ENCODE measurements at places on chromosomes 7 and 10.

DNA sequence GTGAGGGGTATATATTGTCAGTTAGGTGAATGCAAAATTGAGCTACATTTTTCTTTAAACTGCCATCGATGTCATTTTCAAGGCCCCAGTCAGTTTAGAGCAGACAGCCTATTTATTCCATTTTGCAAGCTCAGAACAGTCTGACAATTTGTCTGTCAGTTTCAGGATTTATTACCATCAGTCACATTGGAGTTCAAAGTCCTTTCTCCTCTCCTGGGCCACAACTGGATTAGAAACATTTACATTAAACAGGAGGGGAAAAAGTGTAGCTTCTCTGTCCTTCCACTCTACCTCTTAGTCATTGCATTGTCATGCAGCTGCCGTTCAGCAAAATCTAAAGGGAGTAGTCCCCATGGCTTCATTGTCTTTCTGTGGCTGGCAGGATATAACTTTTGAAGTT lies 3.5 kb upstream of the GHITM start:
- DNase-seq = no peak

DNA sequence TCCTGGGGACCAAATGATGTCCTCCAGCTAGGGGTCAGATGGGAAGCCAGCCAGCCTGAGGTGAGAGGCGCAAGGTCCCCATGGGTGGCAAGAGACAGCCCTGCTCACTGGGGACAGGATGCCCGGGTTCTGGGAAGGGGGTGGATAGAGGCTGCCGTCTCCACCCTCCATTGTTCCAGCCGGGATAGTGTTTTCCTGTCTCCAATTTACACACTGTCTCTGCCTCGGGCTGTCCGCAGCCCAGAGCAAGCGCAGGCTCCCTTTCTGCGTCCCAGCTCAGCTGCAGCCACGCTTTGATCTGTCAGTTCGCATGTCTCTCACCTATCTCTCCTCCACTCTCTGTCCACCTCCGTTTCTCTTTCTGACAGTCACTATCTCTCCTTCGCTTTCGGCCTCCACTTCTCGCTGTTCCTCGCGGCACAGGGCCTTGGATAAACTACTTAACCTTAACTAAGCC lies 2.1 kb downstream of the EPHB4 start:
- DNase-seq = no peak

DNA sequence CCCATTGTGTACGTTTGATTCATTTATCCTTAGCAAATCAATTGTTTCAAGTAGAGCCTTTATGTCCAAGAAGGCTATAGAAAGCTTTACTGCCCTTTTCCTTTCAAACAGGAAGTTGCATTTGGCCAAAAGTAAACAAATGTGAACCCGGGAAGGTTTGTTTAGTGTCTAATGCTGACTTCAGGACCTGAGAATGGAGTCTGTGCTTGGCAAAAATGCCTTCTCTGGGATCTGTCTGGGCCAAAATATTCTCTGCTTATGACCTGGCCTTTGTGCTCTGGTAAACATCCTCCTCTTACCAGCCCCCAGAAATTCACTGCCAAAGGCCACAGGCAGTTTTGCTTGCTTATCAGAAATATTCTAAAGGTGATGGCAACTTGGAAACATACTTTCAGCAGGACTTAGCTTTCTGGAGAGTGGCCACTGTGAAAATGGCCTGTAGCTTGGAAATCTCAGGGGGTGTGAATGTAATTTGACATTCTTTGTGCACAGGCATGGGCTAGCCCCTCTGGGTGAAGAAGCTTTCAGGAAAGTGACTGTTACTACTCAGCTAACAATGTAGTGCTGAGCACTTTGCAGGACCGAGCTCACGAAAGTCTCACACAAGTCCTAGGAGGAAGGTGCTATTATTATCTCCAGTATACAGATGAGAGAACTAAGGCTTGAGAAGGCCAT lies 199.5 kb downstream of the PTEN start:
- no peak for DNase-seq

GRCh38 chr10:96986200-96986856 lies 154.2 kb downstream of the LCOR start:
- no peak for DNase-seq

- no peak for DNase-seq
Measured at GRCh38 chr10:62559481-62560200, 185.5 kb downstream of the ZNF365 start.

DNA sequence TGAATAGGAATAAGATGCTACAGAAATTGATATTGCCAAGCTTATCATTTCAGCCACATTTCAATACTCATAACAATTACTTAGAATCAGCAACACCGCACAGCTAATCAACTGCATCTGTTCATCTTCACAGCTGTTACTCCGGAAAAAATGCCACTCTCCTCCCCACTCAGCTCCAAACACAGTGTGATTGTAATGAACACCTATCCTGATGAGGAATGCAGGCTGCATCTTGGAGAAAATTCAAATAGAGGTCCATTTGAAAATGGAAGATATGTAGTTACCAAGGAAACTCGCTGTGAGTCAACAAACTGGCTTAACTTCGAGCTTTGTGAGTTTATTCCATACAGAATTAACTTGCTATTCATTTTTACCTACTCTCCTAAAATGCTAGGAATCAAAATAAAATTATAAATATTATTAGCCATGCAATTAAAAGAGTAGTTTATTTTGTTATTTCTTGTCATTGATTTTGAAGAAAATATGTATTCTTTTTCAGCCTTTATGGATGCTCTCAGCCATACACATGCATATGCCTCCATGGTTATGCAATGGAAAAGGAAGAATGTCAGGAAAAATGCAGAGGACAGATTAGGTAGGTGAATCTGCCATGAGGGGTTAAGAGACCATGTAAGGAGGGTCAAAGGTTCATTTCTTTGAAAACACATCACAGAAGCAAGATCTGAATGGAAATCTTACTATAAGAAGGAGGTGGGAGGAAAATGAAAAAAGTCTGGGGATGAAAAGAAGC lies 267.2 kb downstream of the POM121L12 start:
- no peak for DNase-seq

DNA sequence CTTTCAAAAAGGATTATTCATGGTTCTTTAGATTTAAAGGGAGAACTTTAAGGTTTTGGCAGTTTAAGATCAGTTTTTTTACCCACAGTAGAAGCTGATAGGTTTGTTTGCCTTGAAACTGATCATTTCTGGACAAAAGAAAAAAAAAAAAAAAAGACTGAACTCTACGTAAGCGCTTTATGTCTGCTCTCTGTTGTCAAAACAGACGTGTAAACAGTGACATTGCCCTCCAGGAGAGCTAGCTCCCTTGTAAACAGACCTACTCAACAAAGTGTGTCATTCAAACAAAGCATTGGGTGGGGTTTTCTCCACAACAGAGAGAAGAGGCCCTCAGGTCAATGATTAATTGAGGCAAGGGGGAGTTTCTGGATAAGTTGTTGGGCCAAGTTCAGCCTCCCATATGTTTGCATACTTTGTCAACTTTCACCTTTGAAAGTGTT lies 568.1 kb upstream of the LRRN3 start:
- DNase-seq = no peak

DNA sequence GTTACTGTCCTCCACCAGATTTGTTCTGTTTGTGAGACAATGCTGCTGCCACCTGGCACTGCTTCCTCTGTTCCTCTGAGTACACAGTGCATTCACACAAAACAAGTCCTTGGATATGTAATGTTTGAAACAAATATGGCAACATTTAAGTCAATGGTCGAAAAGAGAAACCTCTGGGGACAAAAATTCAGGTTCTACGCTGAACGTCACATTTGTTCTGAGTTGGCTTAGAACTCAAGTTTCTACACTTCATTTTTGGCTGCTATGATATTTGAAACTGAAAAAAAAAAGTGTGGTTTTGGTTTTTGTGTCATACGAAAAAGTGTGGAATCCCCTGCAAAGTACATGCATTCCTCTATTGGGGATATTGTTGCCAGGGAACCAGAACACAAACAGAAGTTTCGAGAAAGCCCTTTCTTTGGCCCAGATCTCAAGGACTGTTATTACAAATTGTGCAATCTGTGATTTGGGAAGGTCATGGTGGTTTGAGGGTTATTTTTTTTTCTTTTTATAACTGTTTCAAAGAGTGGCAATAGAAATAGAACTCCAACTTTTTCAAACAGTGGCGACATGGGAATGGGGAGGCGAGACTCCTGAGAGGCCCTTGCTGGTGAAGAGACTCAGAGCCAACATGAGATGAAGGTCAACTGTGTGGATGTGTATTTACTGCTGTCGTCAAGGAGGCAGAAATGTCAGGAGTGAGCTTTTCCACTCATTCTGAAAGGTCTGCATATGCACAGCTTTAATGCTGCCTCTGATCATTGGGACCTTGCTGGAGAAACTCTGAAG lies 127.5 kb downstream of the CUBN start:
- peak; percentile 50 for DNase-seq

- DNase-seq = no peak
Measured at GRCh38 chr7:55024776-55025175, 6.0 kb downstream of the EGFR start.

GRCh38 chr10:130024779-130025325 lies 60.8 kb upstream of the EBF3 start:
- DNase-seq = no peak

- DNase-seq = no peak
Measured at GRCh38 chr7:45325378-45325777, 167.8 kb downstream of the RAMP3 start.

DNA sequence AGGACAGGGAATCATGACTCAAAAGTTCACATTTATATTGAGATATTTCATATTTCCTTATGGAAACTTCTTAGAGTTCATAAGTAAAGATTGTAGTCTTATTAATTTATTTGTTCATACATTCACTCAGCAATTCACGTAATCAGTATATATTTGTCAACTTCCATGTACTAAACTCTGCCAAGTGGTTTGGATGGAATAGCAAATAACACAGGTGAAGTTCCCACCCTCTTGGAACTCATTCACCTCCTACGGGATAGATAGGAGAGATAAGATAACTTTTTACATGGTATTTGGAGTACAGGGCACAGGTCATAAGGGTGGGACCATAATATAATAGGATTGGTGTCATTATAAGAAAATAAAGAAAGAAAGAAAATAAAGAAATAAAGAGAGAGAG lies 234.0 kb downstream of the CDC14C start:
- no peak for DNase-seq

- DNase-seq = peak; percentile 6
Measured at GRCh38 chr7:117873310-117874190, at the start of gene CTTNBP2. TSS of gene CTTNBP2 (minus strand) at chr7:117873441. CDS start at chr7:117873415, 26 bp downstream.

- DNase-seq = no peak
Measured at GRCh38 chr10:96440361-96441292, 73.1 kb downstream of the TLL2 start.

DNA sequence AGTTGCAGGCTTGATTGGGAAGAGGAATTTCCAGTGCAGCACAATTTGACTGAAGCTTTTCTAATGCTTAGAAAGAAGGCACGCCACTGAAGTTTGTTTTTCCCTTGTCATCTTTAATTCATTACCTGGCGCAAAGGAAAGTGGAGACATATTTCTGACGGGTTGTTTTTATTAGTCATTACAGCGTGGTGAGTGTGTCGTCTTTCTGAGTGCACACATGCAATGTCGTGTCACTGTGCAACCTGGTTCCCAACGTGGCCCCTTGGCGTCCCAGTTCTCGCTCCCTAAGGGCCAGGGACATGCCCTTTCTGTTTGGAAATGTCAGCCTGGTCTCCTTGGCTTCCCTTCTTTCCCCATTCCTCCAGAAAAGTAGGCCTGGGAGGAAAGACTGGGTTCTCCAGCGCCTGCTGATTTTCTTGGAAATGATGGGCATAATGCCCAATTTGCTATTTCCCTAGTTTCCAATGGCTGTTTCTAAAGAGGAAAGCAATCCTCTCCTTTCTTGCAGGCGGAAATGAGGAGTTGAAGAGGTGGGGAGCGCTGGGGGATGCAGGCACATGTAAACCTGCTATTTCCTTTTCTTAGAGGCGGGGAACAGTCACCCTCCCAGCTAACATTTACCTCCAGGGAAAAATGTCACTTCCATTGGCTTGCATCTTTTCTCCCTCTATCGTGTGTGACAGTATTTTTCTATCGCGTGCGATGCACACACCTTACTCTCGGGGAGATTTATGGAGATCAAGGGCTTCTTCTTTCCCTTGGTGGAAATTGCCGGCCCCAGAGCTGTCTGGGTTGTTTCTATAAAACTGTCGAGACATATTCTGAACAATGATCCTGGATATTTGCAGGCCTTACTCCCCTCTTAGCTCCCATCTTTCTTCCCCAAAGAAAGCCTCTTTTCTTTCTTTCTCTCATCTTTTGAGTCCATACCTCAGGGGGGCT lies 249.8 kb downstream of the ARHGAP12 start:
- DNase-seq = no peak

GRCh38 chr10:71970869-71971268 lies 6.7 kb downstream of the CHST3 start:
- DNase-seq = no peak

All from activated CD4-positive, alpha-beta T cell treated with anti-CD3 and anti-CD28 coated beads, Interleukin-2, amount 10 ng/mL, durations not matched to agents 7 days and 5 days (primary cell).